Activated B cell treated with CpG ODN at 0.5 μM for 24 hours (primary cell): ENCODE measurements at places on chromosomes 6 and 20.

DNA sequence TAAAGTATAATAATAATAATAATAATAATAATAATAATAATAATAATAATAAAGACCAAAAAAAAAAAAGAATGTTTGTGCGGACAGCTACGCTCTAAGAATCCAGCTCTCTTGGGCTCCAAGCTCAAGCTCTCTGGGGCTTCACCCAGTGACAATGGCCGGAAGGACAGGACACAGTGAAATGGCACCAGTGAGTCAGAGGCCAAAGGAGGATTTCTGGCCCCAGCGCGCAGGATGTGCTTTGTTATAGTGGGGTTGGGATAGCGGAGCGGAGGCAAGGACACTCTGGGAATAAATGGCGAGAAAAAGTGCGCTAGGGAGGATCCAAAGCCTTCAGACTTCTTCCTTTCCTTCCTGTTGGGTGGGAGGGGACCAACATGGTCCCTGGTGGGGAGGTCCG lies 38.2 kb downstream of the HLA-A start:
- DNase-seq = no peak

- DNase-seq = no peak
Measured at GRCh38 chr20:32539026-32539816, 45.9 kb downstream of the NOL4L start.

DNA sequence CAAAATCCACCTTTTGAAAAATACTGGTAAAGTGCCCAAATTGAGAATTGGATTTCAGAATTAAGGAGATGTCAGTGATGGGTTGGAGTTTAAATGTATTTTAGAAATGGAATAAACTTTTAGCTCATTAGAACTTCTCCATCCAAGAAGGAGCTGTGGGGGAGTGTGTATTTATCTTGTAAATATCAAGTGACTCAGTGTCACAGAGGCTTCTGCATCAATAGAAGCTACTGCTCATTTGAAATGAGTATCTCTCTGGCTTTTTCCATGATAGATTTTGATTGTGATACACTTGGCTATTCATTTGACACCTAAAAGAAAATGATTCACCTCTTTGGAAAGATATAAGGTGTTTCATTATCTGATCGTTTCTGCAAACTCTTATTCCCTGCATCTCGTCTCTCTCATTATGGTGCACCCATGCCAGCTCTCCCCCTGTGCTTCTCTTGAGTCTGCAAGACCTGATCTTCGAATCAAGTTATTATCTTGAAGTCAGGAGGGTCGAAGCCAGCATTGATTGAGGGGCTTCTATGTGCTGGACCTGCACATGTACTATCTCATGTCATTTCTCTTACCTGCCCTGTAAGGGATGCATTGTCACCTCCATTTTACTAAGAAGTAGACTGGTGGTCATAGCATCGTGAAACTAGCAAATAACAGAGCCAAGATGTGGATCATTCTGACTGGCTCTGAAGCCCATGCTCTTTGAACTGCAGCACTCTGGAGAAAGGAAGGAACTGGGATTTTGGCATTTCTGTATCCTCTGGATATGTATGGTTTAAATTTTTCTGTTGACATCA lies 30.1 kb downstream of the VAPB start:
- no peak for DNase-seq

DNA sequence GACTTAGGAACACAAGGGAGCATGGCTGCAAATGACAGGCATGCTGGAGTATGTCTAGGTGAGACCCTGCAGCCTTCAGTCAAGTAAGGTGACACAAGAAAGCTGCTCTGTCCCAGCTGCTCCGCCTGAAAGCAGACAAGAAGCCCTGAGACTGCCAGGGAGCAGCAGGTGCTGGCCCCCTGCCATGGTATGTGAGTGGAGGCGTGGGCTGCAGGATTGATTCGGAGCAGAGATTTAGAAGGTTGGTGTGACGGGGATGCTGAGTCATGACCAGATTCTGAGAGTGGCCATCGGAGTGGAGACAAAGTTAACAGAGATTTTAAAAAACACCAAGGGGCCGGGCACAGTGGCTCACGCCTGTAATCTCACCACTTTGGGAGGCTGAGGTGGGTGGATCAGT lies 17.8 kb downstream of the LRP11 start:
- DNase-seq = no peak

DNA sequence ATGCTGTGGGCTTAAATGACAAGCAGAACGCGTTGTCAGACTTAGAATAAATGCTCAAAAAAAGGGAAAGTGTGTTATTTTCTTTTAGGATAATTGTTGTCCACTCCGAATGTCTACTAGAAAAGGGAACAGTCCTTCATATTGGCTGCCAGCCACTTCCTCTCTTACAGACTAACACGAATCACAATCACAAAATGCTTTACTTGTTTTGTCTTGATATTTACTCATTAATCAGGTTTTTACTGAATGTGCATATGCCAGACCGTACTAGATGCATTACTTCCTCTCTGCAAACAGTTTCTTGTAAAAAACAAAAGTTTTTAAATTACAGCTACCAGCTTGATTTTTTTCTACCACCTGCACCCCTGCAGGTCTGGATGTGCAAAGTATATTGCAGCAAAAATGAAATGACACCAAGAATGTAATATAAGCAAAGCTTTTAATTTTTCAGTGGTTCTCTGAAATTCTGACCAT lies 821 bp downstream of the DHX35 start:
- DNase-seq = no peak

GRCh38 chr20:32490942-32491763 lies 94.0 kb downstream of the NOL4L start:
- DNase-seq = no peak

- no peak for DNase-seq
Measured at GRCh38 chr20:13008761-13009681, at the start of gene SPTLC3. Gene SPTLC3 (plus strand): TSS chr20:13008972. CDS start chr20:13009268, 296 bp downstream.

GRCh38 chr20:53223626-53224172 lies 251.5 kb downstream of the TSHZ2 start:
- DNase-seq = no peak

GRCh38 chr6:132612449-132613108 lies 11.5 kb downstream of the TAAR2 start:
- no peak for DNase-seq

GRCh38 chr6:4975506-4975905 lies 28.3 kb downstream of the RPP40 start:
- DNase-seq = no peak

DNA sequence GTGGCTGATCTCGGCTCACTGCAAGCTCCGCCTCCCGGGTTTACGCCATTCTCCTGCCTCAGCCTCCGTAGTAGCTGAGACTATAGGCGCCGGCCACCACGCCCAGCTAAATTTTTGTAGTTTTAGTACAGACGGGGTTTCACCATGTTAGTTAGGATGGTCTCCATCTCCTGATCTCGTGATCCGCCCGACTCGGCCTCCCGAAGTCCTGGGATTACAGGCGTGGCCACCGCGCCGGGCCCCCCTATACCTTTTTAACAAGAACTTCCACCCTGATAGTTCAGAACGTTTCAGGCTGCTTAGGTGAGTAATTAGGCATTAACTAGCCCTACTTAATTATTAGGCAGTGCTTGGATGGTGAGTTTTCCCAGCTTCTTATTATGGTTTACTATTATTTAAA lies 552.5 kb downstream of the BCKDHB start:
- no peak for DNase-seq
